ENCODE measurements at places on chromosomes 7 and 10. TPM values are rescaled to one million over a fixed set of nuclear protein-coding genes. Genes with fewer than 3 reads are reported as not detected.

GRCh38 chr7:19665399-19666008, 43.3 kb downstream of the POLR1F start:
- DNase-seq, result peak; percentile 57

GRCh38 chr10:72730479-72730878, 38.5 kb downstream of the MCU start:
- DNase-seq, result peak; percentile 89

DNA sequence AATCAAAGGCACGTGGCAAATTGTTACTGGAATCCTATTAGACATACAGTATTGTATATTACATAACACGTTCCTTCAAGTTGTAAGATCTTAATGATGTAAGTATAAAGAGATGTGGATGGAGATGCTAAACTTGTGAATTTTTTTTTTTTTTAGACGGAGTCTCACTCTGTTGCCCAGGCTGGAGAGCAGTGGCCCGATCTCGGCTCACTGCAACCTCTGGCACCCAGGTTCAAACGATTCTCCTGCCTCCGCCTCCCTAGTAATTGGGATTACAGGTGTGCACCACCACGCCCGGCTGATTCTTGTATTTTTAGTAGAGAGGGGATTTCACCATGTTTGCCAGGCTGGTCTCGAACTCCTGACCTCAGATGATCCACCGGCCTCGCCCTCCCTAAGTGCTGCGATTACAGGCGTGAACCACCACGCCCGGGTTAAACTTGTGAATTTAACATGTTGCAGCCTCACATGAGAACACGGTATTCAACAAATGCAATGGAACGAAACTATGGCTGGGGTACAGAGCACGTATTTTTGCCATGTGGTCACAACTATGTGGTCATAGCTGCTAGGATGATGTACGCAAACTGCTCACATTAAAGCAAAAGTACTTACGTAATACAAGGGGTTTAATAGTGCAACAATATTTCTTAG, 818 bp upstream of the SUPV3L1 start:
- DNase-seq, result no peak

Gene ACTL6B
- not detected for total RNA-seq

DNA sequence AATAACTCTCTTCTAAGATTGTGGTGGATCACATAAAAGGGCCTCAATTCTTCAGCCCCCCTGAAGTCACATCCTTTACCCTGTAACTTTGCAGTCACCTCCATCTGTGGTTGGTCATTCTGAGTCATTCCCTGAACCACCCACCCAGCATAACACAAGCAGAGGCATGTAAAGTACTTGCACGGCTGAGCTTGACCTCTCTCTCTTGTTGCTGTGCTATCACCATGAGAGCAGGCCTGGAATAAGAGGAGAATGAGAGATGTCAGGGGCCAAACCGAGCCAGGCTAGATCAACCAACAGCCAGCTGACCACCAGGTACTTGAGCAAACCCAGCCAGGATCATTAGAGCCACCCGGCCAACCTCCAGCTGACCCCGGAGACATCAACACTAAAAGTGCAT, 13.5 kb upstream of the STK17A start:
- peak; percentile 39 for DNase-seq

DNA sequence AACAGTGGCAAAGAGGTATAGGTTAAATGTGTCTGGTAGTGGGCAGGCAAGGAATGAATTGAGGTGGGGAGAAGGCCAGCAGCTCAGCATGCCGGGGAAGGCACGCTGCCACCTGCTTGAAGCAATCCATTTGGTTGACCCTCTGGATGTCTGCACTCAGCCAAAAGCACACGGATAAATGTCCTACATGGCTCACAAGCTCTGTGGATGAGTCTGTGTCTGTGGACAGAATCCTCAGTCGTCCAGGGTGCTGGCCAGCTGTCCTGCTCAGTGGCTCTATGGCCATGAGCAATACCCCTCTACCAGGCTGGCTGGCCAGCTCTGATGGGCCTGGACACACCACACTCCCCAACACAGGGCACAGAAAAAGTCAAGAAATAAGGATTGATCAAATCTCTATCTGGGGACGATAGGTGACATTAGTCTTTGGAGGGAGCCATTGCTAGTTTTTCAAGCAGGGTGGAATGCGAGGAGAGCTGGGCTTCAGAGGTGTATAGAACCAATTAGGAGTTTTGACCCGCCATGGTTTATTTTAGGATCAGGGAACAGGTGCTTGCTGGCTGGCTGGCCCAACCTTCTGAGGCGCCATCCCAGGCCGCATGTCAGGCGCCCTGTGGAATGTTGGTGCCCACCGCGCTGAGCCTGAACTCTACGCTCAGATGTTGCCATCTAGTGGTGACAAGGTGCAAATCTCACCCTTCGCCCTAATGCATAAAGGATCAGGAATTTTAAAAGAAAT, 493.4 kb downstream of the TNS3 start:
- DNase-seq, result peak; percentile 78

DNA sequence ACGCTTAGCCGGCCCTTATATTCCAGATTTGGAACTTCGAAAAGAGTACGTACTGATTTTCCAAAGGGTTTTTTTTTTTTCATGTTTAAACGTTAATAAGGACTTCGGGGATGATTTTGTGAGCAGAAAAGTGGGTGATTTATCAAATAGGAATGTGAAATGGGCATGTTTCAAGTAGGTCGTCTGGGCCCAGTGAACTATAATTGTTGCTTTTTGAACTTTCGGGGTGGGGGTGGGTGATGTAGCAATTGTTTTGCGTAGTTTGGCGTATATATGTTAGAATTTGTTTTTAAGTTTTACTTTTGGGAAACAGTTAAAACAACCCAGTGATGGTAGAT, 299 bp upstream of the PBLD start:
- DNase-seq, result peak; percentile 83

DNA sequence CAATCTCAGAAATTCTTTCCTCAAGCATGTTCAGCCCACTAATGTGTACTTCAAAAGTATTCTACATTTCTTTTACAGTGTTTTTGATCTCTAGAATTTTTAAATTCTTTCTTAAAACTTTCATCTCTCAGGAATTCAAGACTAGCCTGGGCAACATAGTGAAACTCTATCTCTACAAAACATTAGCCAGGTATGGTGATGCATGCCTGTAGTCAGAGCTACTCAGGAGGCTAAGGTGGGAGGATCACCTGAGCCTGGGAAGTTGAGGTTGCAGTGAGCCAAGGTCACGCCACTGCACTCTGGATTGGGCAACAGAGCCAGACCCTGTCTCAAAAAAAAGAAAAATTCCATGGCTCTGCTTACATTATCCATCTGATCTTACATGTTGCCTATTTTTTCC, 5.0 kb upstream of the EGFR start:
- no peak for DNase-seq

Gene OPALIN
- total RNA-seq, result not detected

DNA sequence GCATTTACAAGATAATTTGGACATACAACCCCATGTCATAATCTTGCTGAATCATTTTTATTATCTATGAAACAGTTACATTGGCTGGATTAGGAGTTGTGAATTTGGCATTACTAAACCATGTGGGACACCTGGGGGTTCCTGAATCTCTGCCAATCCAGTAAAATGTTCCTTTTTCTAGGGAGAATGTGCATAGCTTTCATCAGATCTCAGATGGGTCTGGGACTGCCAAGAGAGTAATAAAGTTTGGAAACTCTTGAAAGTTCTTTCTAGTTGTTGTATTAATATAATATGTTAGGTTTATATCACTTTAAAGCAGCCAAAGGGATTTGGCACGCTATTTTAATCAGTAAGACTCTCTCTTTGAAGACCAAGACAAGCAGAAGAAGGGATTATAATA, 62.7 kb downstream of the SEMA3E start:
- DNase-seq, result peak; percentile 16

DNA sequence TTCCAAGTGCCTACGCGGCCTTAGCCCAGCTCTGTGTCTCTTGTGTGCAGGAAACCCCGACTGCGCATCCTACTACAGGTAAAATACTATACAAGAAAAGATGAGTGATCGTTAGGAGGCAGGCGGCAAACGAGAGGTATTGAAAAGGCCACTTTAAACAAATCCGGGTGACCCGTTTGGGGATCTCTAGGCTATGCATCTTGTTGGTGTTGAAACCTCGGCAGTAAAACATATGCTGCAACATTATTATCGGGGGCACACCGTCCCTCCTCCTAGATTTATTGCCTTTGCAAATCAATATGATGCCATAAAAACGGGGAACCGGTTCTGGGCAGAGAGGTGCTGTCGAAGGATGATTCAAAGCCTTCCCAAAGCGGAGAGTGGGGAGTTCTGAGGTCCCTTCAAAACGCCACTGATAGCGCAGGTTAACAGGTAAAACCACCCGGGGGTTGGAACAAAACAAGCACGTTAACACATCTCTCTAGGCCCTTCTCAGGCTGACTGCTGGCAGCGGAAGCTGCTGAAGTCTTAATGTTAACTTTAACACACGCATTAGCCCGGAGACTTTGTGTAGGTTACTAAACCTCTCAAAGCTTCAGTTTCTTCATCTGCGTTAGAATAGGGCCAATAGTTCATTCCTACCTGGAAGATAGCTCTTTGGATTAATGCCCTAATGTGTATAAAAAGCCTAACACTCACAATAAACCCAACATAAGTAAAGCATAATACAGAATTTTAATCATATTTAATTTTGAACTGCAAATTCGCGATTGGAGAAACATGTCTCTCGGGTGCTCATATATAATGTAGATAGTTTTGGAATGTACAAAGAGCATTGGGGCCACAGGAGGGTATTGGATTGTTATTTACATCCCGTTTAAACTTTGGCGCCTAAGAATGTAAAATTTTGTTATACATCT, 2.6 kb upstream of the TBX20 start:
- no peak for DNase-seq

- DNase-seq, result no peak
Measured at GRCh38 chr10:69209787-69210484, 10.2 kb upstream of the HKDC1 start.

DNA sequence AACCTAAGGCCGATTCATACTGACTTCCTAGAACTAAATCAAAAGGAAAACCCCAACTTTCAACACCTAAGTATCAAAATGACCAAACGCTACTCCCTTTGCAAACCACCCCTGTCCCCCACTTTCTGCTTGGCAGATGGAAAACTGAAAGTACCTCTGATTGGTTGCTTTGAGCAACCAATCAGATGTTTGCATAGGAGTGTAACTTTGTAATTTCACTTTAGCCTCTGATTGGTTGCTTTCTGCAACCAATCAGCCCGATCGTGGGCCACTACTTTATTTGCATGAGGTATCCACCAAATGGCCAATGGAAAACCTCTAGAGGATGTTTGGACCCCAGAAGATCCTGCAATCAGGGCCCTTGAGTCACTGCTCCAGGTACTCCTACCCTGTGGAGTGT, 12.3 kb upstream of the SNX10 start:
- peak; percentile 5 for DNase-seq

DNA sequence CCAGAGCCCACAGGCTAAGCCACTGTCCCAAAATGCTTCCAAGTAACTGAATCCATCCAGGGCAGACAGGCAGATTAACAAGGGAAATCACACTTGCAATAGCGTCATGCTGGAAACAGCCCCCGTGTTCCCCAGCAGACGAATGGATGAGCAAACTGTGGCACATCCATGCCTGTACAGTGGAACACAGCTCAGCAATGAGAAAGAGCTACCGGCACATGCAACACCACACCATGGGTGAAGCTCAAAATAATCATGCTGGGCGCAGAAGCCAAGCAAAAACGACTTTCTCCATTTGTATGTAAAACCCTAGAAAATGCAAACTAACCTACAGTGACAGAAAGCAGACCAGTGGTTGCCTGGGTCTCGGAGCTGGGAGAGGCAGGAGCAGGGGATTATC, 153.1 kb downstream of the SLIT1 start:
- DNase-seq, result no peak

Gene MALSU1
- total RNA-seq, result 53.1 TPM

- DNase-seq, result no peak
Measured at GRCh38 chr7:36929791-36930190, 205.5 kb upstream of the AOAH start.

GRCh38 chr7:156650042-156650441, 9.5 kb downstream of the RNF32 start:
- DNase-seq, result no peak

GRCh38 chr7:47078241-47078640, 503.7 kb downstream of the TNS3 start:
- peak; percentile 43 for DNase-seq

DNA sequence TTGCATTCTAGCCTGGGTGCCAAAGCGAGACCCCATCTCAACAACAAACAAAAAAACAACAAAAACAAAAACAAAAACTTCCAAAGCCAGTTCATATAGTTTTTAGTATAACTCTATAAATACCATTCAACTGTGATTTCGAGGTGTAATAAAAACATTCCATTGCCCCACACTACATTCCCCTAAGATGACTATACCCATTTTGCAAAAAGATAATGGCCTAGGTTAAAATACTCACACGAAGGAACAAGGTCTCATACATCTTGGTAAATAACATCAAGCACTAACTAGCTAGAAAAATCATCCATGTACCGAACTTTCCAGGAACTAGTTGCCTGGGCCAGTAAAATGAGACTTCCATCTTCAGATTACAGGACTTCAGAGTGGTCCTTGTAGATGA, 55.4 kb downstream of the GLI3 start:
- no peak for DNase-seq

Gene CAV1
- 598 TPM for total RNA-seq

GRCh38 chr7:91287371-91288084, 23.3 kb downstream of the FZD1 start:
- peak; percentile 26 for DNase-seq

DNA sequence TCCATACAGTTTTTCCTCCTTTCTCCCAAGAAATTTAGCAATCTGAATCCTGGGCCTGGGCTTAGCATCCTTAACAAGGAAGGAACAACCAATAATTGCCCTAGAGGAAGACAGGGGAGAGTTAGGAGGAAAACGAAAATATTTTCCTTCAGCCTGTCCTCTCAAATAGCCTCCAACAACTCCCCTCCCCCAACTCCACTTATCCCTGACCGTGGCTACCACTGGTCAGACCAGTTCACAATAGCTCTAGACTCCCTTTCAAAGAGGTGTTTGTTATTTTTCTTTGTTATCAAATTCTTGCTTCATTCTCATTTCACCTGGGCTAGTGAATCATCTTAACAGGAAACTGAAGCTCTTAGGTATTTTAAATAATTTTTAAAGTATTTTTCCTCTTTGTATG, 114.1 kb downstream of the CPED1 start:
- no peak for DNase-seq

GRCh38 chr10:1652151-1652550, 85.2 kb downstream of the ADARB2 start:
- DNase-seq, result no peak

DNA sequence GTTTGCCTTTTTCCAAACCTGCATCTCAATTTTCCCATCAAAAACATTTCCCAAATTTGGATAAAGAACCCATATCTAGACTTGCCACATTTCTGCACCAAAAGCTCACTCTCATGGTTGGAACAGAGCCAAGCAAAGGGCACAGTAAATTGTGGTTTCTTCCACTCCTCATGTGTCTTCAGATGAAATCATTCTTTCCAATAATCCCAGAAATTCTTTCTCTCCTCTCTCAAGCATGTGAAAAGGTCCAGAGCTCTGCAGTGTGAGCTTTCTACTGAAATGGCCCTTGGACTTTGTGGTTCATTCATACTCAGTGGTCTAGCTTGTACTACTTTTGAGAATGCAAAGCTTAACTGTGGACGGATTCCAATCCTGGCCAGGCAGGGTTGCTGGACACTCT, 19.8 kb downstream of the PRSS2 start:
- no peak for DNase-seq

Gene ADIRF
- total RNA-seq, result 48.4 TPM

Gene SFRP4
- total RNA-seq, result 171 TPM
